ENCODE measurements at places on chromosomes 5 and 9. TPM values are rescaled to one million over a fixed set of nuclear protein-coding genes. Genes with fewer than 3 reads are reported as not detected.

GRCh38 chr9:136802321-136802720 is 5.4 kb upstream of the RABL6 start:
- no peak for DNase-seq

- DNase-seq, result no peak
Observed at GRCh38 chr5:2399096-2399495, 352.4 kb downstream of the IRX2 start.

DNA sequence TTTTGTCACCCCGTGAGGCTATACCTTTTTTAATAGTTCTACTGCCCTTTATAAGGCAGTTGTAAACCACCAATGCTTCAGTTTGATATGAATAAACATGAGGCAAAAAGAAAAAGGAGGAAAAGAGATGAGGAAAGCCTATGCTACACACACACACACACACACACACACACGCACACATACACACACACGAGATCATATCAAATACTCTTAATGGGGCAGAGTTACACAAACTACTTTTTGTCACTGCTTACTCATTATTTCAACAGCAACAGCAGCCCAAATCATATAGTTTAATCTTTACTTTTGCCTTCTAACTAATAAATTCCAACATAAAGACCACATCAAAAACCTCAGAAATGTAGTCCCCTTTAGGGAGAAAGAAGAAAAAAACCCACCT is 116.8 kb upstream of the PAM start:
- DNase-seq, result no peak

- no peak for DNase-seq
Observed at GRCh38 chr5:126251024-126251423, 172.2 kb upstream of the GRAMD2B start.

- no peak for DNase-seq
Observed at GRCh38 chr5:72480841-72481240, 26.4 kb downstream of the ZNF366 start.

DNA sequence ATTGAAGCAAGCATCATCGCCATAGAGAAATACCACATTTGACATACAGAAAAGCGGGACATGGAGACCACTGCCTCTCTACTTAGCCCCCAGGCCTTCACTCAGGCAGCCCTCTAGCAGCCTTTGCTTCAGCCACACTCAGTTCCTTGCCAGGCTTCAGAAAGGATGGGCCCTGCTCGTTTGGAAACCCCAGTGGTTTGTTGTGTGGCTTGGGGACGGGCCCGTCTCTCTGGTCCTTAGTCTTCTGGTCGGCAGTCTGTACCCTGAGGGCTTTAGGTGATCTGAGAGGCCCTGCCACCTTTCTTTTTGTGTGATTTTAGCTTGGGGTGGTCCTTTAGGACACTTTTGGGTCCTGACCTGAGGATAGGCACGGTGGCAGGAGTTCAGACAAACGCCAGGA is 21.1 kb upstream of the ARSI start:
- DNase-seq, result no peak

GRCh38 chr5:60056191-60056590 is 162.7 kb upstream of the PDE4D start:
- no peak for DNase-seq

DNA sequence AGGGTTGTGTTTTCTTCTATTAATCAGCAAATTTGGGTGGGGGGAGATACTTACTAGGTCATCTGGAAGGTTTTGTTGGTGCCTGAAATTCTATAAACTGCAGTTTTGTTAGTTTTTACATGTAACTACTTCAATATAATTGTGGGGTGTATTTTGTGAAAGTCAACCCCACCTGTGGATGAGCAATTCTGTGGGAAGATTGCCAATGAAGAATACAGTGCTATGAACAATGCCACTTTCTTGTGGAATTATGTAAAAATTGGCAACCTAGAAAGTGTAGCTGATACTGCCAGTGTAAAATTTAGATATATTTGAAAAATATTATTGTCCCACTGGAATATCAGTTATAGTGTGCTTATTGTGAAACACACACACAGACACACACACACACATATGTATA is 80.7 kb downstream of the VCAN start:
- no peak for DNase-seq

NIPAL4 gene
- total RNA-seq, result 1.6 TPM

ZNF782 gene
- total RNA-seq, result 4.6 TPM

FAM114A2 gene
- 11.1 TPM for total RNA-seq

GRIN3A gene
- total RNA-seq, result 0.44 TPM

ZNF367 gene
- 1.2 TPM for total RNA-seq

ZNF483 gene
- 5.5 TPM for total RNA-seq
